ENCODE measurements at places on chromosomes 12 and 14.

DNA sequence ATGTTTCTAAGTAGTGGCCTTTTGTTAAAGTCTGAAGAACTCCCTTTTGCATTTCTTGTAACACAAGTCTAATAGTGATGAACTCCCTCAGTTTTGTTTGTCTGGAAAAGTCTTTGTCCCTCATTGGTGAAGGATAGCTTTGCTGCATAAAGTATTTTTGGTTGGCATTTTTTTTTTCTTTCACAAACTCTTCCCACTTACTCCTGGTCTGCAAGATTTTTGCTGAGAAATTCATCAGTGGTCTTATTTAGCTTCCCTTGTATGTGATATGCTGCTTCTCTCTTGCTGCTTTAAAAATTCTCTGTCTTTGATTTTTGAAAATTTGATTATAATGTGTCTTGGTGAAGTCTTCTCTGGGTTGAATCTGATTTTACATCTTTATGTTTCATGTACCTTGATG lies 22.7 kb downstream of the TRMT5 start:
- DNase-seq = no peak

- DNase-seq = no peak
These were observed 36.3 kb downstream of the STON2 start for GRCh38 chr14:81363746-81364378.

DNA sequence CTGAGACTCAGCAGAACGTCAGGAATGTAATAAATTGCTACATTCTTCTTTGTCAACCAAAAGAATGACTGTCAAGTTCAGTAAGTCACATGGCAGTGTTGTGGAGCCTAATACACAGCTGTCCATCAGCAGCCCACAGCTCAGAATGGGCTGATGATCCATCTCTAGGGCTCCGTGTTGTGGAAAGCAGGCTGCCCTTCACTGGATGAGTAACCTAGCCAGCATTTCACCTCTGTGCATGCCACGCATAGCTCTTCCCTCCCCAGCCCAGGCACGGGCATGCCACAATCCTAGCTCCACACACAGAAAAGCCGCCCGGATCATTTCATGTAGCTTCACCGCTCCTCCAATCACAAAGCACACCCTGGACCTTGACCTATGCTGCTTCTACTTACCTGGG lies 878.0 kb upstream of the TMEM132C start:
- no peak for DNase-seq

DNA sequence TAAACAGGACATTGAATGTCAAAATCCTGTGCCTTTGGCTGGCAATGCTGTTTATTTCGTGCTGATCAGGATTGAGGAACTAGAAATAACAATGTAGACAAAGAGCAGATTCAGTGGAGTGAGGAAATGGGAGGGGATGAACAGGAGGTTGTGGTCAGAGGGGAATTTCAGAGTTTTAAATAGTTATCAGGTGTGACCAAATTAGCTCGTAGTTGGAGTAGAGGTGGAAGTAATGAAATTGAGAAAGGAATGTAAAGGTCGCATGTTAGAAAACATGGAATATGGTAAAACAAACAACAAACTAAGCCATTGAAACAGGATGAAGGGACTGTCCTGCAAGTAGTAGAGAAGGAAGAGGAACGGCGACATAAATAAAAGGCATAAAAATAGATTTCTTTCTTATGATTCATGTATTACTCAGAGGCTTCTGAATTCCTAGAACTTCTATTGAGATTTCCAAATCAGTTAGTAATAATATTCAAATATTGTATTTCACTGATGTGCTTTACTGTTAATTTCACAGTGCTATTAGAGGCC lies 9.5 kb upstream of the SAV1 start:
- no peak for DNase-seq

DNA sequence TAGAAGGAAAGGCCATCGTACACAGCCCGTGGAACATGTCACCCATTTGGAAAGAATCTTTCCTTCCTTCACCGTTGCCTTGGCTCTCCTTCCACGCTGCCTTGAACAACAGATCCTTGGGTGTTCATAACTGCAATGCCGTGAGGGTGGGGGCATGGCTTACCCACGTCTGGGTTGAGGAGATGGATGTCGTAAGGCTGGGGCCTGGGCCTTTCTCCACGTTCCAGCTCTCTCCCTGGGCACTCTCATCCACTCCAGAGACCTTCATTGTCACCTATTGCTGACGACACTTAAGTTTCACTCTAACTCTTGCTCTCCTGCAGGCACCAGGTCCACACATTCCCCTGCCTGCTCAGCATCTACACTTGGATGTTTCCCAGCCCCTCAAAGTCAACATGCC lies 19.4 kb downstream of the ANO2 start:
- DNase-seq = no peak

DNA sequence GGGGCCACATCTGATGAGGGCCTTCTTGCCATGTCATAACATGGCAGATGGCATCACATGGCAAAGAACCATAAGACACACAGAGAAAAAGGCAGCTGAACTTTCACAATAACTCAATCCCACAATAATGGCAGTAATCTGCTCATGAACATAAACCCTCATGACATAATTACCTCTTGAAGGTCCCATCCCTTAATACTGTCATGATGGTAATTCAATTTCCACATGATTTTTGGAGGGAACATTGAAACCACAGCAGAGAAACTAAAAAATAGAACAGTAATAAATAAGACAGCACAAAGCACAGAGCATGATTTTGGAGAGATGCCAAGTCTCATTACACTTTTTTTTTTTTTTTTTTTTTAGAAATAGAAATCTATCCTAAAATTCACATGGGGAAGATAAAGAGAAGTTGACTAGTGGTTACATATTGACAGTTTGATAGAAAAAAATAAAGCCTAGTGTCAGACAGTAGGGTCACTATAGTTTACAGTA lies 61.8 kb upstream of the ATF7IP start:
- DNase-seq = no peak

- peak; percentile 49 for DNase-seq
These were observed 123.0 kb upstream of the PZP start for GRCh38 chr12:9331218-9331626.

DNA sequence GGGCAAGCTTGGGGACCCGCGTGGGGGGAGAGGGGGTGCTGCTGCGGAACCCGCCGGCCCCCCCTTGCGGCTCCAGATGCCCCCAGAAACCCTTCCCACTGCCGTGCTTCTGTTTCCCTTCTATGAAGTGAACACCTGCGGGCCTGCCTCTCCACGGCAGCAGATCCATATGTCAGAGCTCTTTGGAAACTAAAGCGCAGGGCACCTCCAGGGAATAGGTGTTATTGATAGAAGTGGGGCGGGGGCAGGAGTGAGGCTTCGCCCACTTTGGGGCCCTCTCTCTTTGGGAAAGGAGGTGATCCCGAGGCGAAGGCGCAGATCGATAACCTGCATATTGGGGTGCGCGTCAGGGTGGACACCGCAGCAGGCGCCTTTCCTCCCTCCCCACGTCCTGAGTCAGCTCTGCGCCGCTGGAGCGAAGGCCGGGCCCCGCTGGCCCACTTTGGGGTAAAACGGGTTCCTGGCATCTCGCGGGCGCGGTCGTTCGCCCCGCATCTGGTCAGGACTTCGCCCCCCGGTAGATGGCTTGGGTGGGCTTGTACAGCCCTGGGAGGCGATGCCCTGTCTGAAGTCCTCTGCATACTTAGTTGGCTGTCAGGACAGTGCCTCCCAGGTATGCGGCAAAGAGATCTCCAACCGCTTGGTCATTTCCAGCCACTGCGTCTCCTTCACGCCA lies 524 bp downstream of the KMT5A start:
- DNase-seq = no peak

DNA sequence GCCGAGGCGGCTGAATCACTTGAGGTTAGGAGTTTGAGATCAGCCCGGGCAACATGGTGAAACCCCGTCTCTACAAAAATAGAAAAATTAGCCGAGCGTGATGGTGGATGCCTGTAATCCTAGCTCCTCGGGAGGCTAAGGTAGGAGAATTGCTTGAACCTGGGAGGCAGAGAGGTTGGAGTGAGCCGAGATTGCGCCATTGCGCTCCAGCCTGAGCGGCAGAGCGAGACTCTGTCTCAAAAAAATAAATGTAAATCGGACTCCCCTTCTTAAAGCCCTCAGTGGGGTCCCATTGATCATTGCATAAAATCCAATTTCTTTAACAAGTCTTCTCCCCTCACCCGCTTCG lies 908 bp downstream of the TDP1 start:
- DNase-seq = no peak

DNA sequence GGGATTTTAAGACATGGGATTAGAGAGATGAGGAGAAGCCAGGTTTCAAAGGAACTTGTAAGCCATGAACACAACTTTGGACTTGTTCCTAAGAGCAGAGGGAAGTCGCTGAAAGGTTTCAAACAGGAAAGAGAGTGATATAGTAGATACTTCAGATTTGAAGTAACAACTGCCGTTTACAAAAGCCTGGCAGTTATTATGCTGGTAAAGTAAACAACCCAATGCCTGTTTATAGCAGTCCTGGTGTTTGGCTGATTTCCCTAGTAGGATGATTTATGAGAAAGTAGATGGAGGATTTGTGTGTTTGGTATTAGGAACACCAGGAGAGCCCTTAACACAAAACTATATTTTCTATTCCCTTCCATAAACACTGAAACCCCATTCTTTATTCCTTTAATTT lies 285.7 kb downstream of the RMST start:
- no peak for DNase-seq

DNA sequence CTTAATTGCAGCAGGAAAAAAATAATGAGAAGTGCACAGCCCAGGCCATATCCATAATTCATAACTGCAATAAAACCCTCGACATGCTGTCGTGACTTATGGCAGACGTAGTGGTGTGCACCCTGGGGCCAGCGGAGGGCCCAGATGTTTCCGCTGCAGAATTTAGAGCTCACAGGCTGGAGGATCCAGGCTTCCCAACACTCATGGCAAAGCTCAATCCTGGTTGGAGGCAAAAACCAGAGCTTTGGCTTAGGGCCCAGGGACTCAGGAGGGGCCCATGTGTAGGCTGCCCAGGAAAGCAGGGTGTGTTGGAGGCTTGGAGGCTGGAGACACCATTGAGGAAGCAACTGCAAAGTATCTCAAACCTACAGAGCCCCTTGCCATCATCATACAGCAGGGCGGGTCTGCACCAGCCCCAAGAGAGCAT lies 68.7 kb downstream of the SERPINA3 start:
- no peak for DNase-seq

DNA sequence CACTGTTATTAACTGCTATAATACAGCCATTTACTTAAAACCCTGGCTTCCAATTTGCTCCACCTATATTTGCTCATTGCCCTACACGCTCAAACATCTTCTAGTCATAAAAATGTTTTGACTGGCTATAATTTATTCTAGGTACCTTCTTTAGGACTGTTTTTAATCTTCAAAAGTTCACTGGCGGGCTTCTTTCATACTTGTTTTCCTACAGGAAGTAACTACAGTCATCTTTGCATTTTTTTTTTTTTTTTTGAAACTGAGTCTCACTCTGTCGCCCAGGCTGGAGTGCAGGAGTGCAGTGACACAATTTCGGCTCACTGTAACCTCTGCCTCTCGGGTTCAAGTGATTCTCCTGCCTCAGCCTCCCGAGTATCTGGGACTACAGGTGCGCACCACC lies 32.5 kb downstream of the MPHOSPH9 start:
- no peak for DNase-seq

- DNase-seq = no peak
These were observed 124.1 kb downstream of the SSPN start for GRCh38 chr12:26319511-26319910.

- DNase-seq = no peak
These were observed 113.2 kb downstream of the DENND5B start for GRCh38 chr12:31477687-31478086.

DNA sequence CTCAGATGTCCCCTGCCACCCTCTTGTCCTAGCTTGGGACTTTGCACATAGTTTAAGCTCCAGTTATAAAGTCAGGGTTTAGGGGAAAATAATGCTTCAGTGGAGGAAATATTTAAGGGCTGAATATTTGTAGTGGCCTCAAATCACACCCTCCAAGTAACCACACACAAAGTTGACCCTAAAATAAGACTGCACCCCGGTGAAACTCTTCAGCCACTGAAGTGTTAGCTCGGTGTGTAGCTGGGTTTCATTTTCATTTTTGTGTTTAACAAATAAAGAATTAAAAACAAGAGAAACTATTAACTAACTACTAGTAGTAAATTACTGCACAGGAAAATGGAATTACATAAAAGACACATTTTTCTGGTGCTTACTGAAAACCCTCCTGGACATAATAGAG lies 14.8 kb upstream of the BCL11B start:
- DNase-seq = no peak

- DNase-seq = no peak
These were observed 117.2 kb upstream of the DNM1L start for GRCh38 chr12:32561931-32562341.

DNA sequence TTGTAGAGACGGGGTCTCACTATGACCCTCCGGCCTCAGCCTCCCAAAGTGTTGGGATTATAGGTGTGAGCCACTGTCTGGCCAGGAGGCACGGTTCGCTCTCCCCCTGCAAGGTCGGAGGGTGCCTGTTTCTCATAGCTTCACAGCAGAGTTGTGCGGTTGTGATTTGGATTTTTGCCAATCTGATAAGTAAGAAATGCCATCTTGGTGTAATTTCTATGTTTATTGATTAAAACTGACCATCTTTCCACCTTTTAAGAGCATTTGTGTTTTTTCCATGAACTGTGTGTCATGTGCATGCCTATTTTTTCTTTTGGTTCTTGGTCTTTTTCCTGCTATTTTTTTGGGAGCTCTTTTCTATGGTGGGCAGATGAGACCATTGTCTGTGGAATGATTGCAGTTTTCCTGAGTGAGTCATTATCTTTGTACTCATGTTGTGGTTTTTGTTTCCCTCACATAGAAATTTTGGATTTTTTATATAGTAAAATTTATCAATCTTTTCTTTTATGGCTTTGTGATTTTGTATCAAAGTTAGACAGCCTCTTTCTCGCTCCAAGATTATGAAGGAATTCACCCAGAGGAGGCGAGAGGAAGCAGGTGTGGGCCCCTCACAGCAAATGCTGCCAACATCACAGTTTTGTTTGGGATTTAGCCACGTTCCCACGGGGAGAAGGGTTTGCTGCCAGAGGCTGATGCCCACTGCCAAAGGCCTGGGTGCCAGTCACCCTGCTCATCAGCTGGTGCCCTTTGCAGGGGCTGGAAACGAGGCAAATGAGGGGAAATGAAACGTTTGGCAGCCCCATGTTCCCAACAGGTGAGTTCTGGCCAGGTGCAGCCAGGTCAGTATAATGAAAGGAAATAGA lies 47.2 kb downstream of the RFX4 start:
- DNase-seq = no peak

- no peak for DNase-seq
These were observed 370.4 kb downstream of the NPAS3 start for GRCh38 chr14:33309106-33309505.

- no peak for DNase-seq
These were observed 43.3 kb downstream of the EFCAB11 start for GRCh38 chr14:89911010-89911919.

- no peak for DNase-seq
These were observed 239.1 kb upstream of the ARID2 start for GRCh38 chr12:45490232-45490881.

GRCh38 chr12:132874175-132874574 lies 13.2 kb downstream of the CHFR start:
- DNase-seq = no peak

DNA sequence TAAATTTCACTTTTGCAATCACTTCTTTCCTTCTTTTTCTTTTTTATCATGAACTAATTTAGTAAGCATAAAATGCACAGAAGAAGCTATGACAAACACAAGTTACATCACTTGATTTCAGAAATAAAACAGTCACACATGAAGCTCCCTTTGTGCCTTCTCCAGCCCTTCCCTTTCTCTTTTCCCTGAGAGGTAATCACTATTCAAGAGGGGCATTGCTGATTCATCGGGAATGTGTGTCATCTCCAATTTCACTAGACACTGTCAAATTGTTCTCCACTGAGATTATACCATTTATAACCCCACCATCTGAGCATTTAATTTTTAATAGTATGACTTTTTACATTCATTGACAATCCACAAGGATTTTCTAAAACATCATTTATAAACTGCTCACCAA lies 91.6 kb upstream of the PTPRQ start:
- no peak for DNase-seq

Measured in stimulated activated CD8-positive, alpha-beta memory T cell treated with anti-CD3 and anti-CD28 coated beads, Interleukin-15, amount 100 ng/mL, for 48 hours (primary cell).